CD4-positive, alpha-beta T cell (primary cell): ENCODE measurements at places on chromosomes 3 and 15.

DNA sequence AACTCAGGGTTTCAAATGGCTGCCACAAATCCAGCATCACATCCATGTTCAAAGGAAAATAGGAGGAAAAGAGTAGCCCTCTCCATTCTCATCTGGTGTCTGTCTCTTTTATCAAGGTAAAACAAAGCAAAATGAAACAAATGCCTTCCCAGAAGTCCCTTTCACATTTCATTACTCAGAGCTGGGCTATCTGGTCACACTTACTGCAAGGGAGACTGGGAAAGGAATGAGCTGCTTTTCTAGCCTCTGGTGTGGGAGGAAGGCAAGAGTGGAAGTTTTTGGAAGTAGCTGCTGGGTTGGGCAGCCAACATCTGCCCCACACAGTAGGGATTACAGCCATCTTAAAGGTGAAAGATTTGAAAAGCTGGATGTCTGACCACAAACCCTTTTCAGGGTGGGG, 51.8 kb downstream of the KLF15 start:
- no peaks in the 10 kb centered on the region for H3K4me1 ChIP-seq
- DNase-seq, result no peak
- no peak overlapping the region for H3K27ac ChIP-seq

GRCh38 chr15:75639709-75640482, at the start of gene IMP3:
IMP3 (minus strand) TSS chr15:75640224; CDS start chr15:75640168, 56 bp downstream.
- H3K4me1 ChIP-seq, result peaks cover 56% of the 10 kb centered on the region
- DNase-seq, result peak; percentile 87
- H3K27ac ChIP-seq, result peak within 1 kb of the TSS; percentile 92
- H3K36me3 ChIP-seq, result peaks cover 16% of the 10 kb centered on the region
- H3K4me3 ChIP-seq, result peak within 1 kb of the TSS; percentile 95
- no peaks in the 10 kb centered on the region for H3K27me3 ChIP-seq

DNA sequence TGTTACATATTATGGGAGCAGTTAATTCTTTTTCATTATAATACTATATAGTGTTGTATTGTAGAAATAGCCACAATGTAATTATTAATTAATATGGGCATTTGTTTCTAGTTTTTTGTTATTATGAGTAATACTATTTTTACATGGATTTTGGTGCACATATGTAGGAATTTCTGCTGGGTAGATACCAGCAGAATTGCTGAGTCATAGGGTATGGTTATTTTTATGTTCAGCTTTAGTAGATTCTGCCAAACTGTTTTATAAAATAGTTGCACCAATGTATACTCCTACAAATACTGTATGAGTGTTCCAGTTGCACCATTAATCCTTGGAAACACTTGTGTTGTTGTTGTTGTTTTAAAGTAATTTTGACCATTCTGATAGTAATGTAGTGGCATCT, 91.5 kb downstream of the SH3GL3 start:
- no peaks in the 10 kb centered on the region for H3K36me3 ChIP-seq
- H3K27ac ChIP-seq, result no peak overlapping the region
- no peak overlapping the region for H3K4me3 ChIP-seq
- H3K27me3 ChIP-seq, result no peaks in the 10 kb centered on the region
- DNase-seq, result no peak
- H3K4me1 ChIP-seq, result no peaks in the 10 kb centered on the region

- no peak overlapping the region for H3K4me3 ChIP-seq
- H3K36me3 ChIP-seq, result no peaks in the 10 kb centered on the region
- DNase-seq, result no peak
- H3K27ac ChIP-seq, result no peak overlapping the region
- H3K4me1 ChIP-seq, result no peaks in the 10 kb centered on the region
These were observed 9.8 kb downstream of the SYNM start for GRCh38 chr15:99114511-99115299.

- H3K27me3 ChIP-seq, result no peaks in the 10 kb centered on the region
- no peak overlapping the region for H3K4me3 ChIP-seq
- H3K4me1 ChIP-seq, result no peaks in the 10 kb centered on the region
These were observed 20.6 kb downstream of the DCUN1D1 start for GRCh38 chr3:182959474-182960350.

DNA sequence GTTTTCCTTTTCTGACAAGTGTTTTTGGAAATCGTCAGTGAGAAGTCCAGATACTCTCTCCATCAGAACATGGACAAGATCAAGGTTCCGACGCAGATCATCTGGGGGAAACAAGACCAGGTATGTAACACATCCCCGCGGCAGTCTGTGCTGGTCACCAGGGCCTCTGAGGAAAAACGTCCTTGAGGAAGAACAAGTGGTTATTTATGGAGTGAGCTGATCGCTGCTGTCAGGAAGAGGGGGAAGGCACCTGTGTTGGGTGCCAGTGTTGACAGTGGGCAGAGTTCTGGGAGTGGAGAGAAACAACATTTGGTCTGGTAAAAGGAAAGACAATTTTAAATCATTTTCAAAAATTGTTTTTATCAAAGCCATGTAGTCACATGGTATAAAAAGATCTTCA, 20.7 kb upstream of the RPP14 start:
- H3K27me3 ChIP-seq, result no peaks in the 10 kb centered on the region
- H3K4me1 ChIP-seq, result no peaks in the 10 kb centered on the region
- no peak overlapping the region for H3K27ac ChIP-seq
- H3K36me3 ChIP-seq, result peaks cover 11% of the 10 kb centered on the region
- DNase-seq, result no peak

DNA sequence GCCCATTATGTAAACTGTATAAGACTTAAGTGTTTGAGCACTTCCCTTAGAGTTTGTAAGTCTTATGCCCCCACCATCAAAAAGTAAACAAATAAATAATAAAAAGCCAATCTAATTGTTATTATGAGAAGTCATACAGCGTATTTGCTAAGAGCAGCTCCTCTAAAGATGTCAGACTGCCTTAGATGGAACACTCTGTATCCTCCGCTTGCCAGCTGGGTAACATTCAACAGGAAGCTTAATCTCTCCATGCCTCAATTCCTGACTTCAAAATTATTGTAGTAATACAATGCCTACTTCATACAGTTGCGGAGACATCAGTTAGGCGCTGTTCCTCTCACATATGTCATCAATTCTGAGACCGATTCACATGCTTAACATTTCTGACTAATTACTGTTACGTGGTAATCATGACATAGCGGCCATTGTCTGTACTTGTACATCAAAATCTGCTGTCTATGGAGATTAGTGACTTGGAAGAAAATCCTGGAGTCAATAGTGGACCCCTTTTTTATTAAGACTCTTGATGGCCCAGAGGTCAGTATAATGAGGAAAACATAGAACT, 417.7 kb downstream of the LPP start:
- H3K36me3 ChIP-seq, result no peaks in the 10 kb centered on the region
- no peak for DNase-seq
- no peak overlapping the region for H3K27ac ChIP-seq
- no peaks in the 10 kb centered on the region for H3K4me1 ChIP-seq
- H3K4me3 ChIP-seq, result no peak overlapping the region

DNA sequence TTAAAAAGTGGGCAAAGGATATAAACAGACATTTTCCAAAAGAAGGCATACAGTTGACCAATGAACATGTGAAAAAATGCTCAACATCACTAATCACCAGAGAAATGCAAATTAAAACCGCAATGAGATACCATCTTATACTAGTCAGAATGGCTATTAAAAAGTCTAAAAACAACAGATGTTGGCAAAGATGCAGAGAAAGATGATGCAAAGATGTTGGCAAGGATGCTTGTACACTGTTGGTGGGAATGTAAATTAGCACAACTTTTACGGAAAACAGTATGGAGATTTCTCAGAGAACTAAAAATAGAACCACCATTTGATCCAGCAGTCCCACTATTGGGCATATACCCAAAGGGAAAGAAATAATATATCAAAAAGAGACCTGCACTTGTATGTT, 53.5 kb downstream of the TLNRD1 start:
- no peaks in the 10 kb centered on the region for H3K4me1 ChIP-seq
- H3K27ac ChIP-seq, result no peak overlapping the region
- no peaks in the 10 kb centered on the region for H3K36me3 ChIP-seq
- no peaks in the 10 kb centered on the region for H3K27me3 ChIP-seq
- no peak overlapping the region for H3K4me3 ChIP-seq

DNA sequence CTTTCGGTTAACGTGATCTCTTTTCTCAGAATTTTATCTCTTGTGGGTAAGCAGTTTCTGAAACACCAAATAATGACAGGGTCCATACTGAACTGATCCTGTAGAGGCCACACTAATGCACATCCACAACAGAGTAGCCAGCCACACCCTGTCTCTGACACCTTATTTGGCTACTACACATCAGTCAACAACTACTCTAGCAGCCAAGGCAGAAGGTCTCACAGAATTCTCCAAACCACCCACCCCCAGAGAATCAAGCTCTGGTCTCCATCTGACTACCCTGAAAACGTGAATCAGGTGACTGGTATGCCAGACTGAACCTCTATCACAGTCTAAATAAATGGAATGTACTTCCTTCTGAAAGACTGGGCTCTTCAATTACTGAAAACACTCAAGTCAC, 38.0 kb downstream of the EDC3 start:
- H3K4me3 ChIP-seq, result no peak overlapping the region
- no peak overlapping the region for H3K27ac ChIP-seq
- no peaks in the 10 kb centered on the region for H3K4me1 ChIP-seq
- H3K27me3 ChIP-seq, result no peaks in the 10 kb centered on the region
- H3K36me3 ChIP-seq, result peaks cover 29% of the 10 kb centered on the region
- no peak for DNase-seq

DNA sequence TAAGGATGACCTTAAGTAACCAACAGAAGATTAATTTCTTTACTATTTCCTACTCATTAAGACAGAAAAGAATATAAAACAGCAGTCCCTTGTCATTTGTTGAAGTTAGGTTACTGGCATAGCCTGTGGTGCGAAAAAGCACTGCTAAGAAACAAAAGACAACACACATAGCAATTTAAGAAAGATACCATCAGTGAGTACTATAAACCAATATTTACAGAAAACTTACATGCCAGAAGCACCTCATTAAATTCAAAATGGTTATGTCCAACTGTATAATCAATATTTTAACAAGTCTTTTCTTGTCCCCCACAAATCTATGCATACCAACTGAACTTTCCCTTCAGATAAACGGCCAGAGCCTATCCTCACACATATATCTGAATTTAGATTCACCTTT, 42.0 kb downstream of the ANKRD28 start:
- H3K36me3 ChIP-seq, result peaks cover 11% of the 10 kb centered on the region
- no peaks in the 10 kb centered on the region for H3K4me1 ChIP-seq
- no peak overlapping the region for H3K4me3 ChIP-seq
- H3K27me3 ChIP-seq, result no peaks in the 10 kb centered on the region
- no peak for DNase-seq

DNA sequence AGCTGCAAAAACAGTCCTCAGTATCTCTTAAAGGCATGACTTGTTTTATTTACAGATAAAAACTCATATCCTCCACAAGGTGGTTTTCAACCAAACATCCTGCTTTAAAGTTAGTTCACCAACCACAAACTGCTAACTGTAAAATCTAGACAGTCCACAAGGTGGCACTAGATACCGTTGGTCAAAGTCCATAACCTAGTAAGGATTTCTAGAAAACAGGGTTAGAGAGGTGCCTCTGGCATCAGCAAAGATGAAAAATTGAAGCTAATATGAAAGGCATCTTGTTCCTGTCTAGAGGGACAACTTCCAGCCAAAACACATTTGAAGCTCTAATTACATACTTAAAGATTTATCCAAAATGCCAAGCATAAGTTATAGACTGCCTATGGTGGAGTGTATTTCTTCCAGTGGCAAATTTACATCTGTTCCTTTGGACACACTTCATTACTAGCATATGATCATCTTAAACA, 56.0 kb downstream of the ZMAT3 start:
- no peaks in the 10 kb centered on the region for H3K27me3 ChIP-seq
- H3K36me3 ChIP-seq, result no peaks in the 10 kb centered on the region
- H3K4me1 ChIP-seq, result peaks cover 4% of the 10 kb centered on the region
- peak; percentile 58 for DNase-seq

DNA sequence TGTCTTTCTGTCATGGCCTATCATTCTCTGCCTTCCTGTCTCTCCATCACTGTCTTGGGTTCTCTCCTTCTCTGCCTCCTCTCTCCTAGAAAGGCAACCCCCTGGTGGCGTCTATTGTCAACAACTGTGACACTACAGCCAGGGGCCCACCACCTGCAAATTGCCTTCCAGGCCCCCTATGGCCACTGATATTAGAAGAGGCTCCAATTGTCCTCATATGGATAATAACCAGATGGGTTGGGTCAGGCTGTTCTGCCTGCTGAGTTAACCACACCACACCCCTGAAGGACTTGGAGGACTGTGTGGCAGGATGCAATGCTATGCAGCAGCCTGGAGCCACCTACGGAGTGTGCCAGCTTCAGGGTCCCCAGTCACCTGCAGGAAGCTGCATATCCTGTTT, 665.0 kb downstream of the NTRK3 start:
- no peaks in the 10 kb centered on the region for H3K27me3 ChIP-seq
- H3K36me3 ChIP-seq, result no peaks in the 10 kb centered on the region
- no peak overlapping the region for H3K27ac ChIP-seq
- no peaks in the 10 kb centered on the region for H3K4me1 ChIP-seq
- no peak for DNase-seq

- no peaks in the 10 kb centered on the region for H3K27me3 ChIP-seq
- peaks cover 15% of the 10 kb centered on the region for H3K36me3 ChIP-seq
These were observed 852 bp upstream of the BHLHE40 start for GRCh38 chr3:4978204-4978965.

GRCh38 chr15:100778831-100779288, 100.8 kb upstream of the ALDH1A3 start:
- no peaks in the 10 kb centered on the region for H3K36me3 ChIP-seq
- H3K4me1 ChIP-seq, result no peaks in the 10 kb centered on the region
- H3K4me3 ChIP-seq, result no peak overlapping the region
- no peak overlapping the region for H3K27ac ChIP-seq

GRCh38 chr15:31235311-31236183, 91.1 kb upstream of the KLF13 start:
- H3K27ac ChIP-seq, result no peak overlapping the region
- no peak for DNase-seq
- H3K4me1 ChIP-seq, result peaks cover 12% of the 10 kb centered on the region
- H3K36me3 ChIP-seq, result no peaks in the 10 kb centered on the region
- no peak overlapping the region for H3K4me3 ChIP-seq

GRCh38 chr15:57684491-57685151, 21.9 kb upstream of the POLR2M start:
- no peak overlapping the region for H3K4me3 ChIP-seq
- DNase-seq, result no peak
- no peaks in the 10 kb centered on the region for H3K36me3 ChIP-seq
- H3K27me3 ChIP-seq, result no peaks in the 10 kb centered on the region

DNA sequence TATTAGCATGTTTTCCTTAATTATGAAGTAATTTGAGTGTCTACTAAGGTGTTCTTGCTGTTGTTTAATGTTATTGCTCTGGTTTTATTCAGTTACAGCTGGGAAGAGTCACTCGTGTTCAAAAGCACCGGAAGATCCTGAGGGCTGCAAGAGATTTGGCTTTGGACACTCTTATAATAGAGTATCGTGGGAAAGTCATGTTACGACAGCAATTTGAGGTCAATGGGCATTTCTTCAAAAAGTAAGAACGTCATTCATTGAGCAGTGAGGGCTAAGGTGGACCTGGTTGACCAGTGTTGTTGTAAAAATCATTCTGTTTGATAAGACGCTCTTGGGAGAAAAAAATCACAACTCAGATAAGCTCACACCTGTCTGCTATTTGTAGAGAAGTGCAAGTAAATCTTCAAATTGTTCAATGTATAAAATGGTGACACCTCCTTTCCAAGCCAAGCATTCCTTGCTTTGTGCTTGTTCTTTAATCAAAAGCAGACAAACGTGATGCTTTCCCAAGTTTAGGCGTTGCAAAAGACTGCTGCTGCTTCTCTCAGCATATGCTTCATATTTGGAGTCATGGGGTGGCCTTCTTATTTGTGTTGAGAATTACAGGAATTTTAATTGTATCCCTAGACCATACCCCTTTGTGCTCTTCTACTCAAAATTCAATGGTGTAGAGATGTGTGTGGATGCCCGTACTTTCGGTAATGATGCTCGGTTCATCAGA, 44.2 kb downstream of the SETD5 start:
- DNase-seq, result no peak
- H3K27me3 ChIP-seq, result no peaks in the 10 kb centered on the region
- no peak overlapping the region for H3K4me3 ChIP-seq
- H3K36me3 ChIP-seq, result peaks cover 95% of the 10 kb centered on the region
- no peaks in the 10 kb centered on the region for H3K4me1 ChIP-seq
